Activated naive CD4-positive, alpha-beta T cell treated with anti-CD3 and anti-CD28 coated beads for 36 hours (primary cell): ENCODE measurements at places on chromosomes 2 and 18. TPM values are rescaled to one million over a fixed set of nuclear protein-coding genes. Genes with fewer than 3 reads are reported as not detected.

GRCh38 chr2:204354442-204354856 lies 190.8 kb upstream of the PARD3B start:
- peaks cover 13% of the 10 kb centered on the region for H3K27me3 ChIP-seq
- no peak for DNase-seq
- no peaks in the 10 kb centered on the region for H3K4me1 ChIP-seq
- no peak overlapping the region for H3K4me3 ChIP-seq
- H3K36me3 ChIP-seq = no peaks in the 10 kb centered on the region

GRCh38 chr18:64031411-64031810 lies 61.5 kb downstream of the SERPINB8 start:
- peaks cover 2% of the 10 kb centered on the region for H3K4me1 ChIP-seq
- H3K36me3 ChIP-seq = no peaks in the 10 kb centered on the region
- no peak overlapping the region for H3K4me3 ChIP-seq

- no peak for DNase-seq
- H3K4me1 ChIP-seq = peaks cover 3% of the 10 kb centered on the region
- H3K27ac ChIP-seq = no peak overlapping the region
- peaks cover 21% of the 10 kb centered on the region for H3K27me3 ChIP-seq
- no peaks in the 10 kb centered on the region for H3K36me3 ChIP-seq
Measured at GRCh38 chr18:8368512-8369217, 240.6 kb upstream of the RAB12 start.

GRCh38 chr2:54652540-54652939 lies 70.9 kb upstream of the EML6 start:
- H3K27ac ChIP-seq = no peak overlapping the region
- no peak overlapping the region for H3K4me3 ChIP-seq
- no peak for DNase-seq
- H3K36me3 ChIP-seq = peaks cover 42% of the 10 kb centered on the region

DNA sequence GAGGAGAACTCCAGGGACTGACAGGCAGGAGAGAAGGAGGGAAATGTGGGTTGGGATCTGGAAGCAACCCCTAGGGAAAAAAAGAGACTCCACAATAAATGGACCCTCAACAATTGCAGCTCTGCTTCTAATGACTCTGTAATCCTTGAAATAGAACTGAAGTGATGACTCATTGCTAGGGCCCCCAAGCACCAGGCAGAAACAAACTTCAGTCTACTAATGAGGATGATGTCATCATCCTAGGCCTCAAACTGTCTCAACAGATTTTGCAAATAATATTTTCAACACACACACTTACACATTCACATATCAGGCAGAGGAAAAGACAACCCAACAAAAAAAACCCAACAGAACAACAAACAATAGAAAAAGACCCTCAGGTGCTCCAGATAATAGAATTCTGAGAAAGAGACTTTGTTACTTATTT lies 143.3 kb downstream of the HDAC4 start:
- no peaks in the 10 kb centered on the region for H3K27me3 ChIP-seq
- DNase-seq = peak; percentile 53
- peaks cover 4% of the 10 kb centered on the region for H3K36me3 ChIP-seq
- H3K27ac ChIP-seq = peak overlapping the region; percentile 85

DNA sequence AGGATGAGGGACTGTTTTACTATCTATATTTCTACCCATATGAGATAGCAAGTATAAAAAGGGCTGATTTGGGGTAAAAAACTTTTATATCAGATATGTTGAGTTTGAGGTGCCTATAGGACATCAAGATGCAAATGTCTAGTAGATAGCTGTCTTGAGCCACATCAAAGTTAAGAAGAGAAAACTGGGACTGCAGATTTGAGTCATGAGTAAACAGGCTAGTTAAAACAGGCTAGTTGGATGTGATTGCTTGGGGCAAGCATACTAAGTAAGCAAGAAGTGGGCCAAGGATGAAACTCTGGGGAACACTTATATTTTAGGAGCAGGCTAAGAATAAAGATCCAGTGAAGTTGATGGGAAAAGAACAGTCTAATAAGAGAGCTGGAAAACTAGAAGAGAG lies 2.8 kb upstream of the SCRN3 start:
- peaks cover 21% of the 10 kb centered on the region for H3K36me3 ChIP-seq
- H3K4me1 ChIP-seq = peaks cover 46% of the 10 kb centered on the region
- no peak overlapping the region for H3K27ac ChIP-seq
- no peaks in the 10 kb centered on the region for H3K27me3 ChIP-seq
- DNase-seq = no peak

DNA sequence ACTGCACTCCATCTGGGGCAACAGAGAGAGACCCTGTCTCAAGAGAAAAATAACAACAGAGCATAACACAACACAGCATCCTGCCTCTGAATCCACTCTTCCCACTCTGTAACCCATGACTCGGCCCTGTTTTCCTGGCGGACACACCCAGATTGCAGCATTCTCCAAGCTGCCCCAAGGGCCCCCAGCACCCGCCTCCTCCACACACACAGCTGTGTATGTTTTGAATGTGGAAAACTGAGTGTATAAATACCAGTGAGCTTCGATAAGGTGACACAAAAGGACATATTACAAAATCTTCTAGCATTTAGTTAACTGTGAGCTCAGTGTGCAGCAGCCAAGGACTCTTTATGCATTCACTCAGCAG lies 13.0 kb downstream of the IMPA2 start:
- H3K4me1 ChIP-seq = peaks cover 8% of the 10 kb centered on the region
- H3K36me3 ChIP-seq = no peaks in the 10 kb centered on the region
- no peak overlapping the region for H3K4me3 ChIP-seq
- no peaks in the 10 kb centered on the region for H3K27me3 ChIP-seq

- no peaks in the 10 kb centered on the region for H3K36me3 ChIP-seq
- peaks cover 15% of the 10 kb centered on the region for H3K4me1 ChIP-seq
- no peak overlapping the region for H3K4me3 ChIP-seq
- no peak overlapping the region for H3K27ac ChIP-seq
Measured at GRCh38 chr2:195613922-195614321, 43.1 kb upstream of the SLC39A10 start.

DNA sequence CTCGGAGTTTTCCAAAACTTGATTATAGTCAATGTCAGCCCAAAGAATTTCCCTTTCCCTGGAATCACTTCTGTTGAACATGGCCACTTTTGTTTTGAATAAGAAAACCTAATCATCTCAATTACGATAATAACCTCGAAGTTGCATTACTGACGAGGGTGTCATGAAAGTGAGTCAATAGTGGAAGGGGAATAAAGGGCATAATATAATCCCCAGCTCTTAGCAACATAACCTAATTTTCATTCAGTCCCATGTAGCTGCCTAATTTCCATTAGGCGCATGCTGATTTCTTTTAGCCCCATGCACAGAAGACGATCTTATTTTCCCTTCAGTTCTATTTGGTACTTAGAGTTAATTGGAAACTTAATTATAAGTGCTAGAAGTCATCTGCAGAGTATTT lies 51.1 kb upstream of the RAPH1 start:
- H3K27me3 ChIP-seq = no peaks in the 10 kb centered on the region
- DNase-seq = no peak
- no peaks in the 10 kb centered on the region for H3K36me3 ChIP-seq

GRCh38 chr18:53101536-53102105 lies 761.6 kb downstream of the DCC start:
- H3K4me1 ChIP-seq = no peaks in the 10 kb centered on the region
- no peaks in the 10 kb centered on the region for H3K36me3 ChIP-seq
- DNase-seq = no peak
- H3K27me3 ChIP-seq = no peaks in the 10 kb centered on the region

DNA sequence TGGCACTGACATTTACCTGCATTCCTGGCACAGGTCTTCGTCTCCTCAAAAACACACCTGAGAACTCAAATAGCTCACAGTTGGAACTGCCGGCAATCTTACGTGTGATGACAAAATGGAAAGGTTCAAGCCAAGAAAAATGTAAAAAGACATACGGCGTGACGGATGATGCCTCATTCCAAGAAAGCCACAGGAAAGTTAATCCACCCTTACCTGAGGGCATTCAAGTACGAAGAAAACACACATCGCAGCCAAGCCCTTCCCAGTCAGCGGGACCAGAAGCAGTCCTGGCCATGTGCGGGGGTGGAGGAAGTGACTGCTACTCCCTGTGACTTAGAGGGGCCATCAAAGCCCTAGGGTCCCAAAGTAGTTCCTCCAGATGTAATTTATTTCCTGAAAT lies 986.3 kb upstream of the CELF4 start:
- no peaks in the 10 kb centered on the region for H3K36me3 ChIP-seq
- no peak for DNase-seq
- no peak overlapping the region for H3K4me3 ChIP-seq
- H3K4me1 ChIP-seq = no peaks in the 10 kb centered on the region
- no peak overlapping the region for H3K27ac ChIP-seq

GRCh38 chr2:869357-869871 lies 81.2 kb upstream of the SNTG2 start:
- H3K27me3 ChIP-seq = peaks cover 11% of the 10 kb centered on the region
- H3K36me3 ChIP-seq = no peaks in the 10 kb centered on the region
- H3K4me1 ChIP-seq = no peaks in the 10 kb centered on the region
- H3K4me3 ChIP-seq = no peak overlapping the region

DNA sequence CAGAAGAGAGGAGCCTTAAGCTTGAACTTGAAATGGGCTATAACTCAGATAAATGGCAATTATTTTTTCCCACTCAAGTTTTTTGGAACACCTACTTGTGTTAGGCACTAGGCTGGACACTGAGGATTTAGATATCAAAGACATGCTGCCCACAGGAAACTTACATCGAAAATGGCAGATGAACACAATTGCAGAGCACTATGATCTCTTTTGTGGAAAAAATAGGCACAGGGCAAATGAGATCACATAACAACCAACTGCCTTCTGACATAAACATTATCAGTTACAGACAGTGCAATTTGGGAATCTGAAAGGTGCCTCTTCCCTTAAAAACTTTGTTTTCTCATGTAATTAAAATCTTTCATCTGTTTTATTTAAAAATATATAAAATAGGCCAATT lies 3.8 kb upstream of the IRS1 start:
- H3K4me3 ChIP-seq = no peak overlapping the region
- H3K36me3 ChIP-seq = no peaks in the 10 kb centered on the region
- peaks cover 17% of the 10 kb centered on the region for H3K4me1 ChIP-seq
- DNase-seq = no peak

DNA sequence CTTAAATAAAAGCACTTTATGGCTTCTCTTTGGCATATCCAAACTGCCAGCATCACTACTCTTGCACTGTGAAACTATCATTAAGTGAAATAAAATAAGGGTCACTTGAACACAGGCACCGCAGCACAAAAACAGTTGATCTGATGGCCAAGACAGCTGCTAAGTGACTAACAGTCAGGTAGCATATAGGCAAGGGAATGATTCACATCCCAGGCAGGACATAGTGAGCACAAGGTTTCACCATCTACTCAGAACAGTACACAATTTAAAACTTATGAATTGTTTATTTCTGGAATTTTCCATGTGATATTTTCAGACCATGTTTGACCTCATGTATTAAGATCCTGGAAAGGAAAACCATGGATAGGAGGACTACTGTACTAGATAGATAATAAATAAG lies 214.2 kb downstream of the MREG start:
- H3K27ac ChIP-seq = no peak overlapping the region
- H3K4me3 ChIP-seq = no peak overlapping the region
- no peaks in the 10 kb centered on the region for H3K36me3 ChIP-seq
- H3K4me1 ChIP-seq = no peaks in the 10 kb centered on the region

GRCh38 chr2:238996331-238997136 lies 148.6 kb downstream of the TWIST2 start:
- H3K27me3 ChIP-seq = peaks cover 2% of the 10 kb centered on the region
- no peak for DNase-seq
- H3K4me3 ChIP-seq = no peak overlapping the region
- H3K36me3 ChIP-seq = no peaks in the 10 kb centered on the region
- no peaks in the 10 kb centered on the region for H3K4me1 ChIP-seq

The POTEC gene
- total RNA-seq = not detected

The ALK gene
- total RNA-seq = not detected

The ALLC gene
- total RNA-seq = not detected

The ATIC gene
- 305 TPM for total RNA-seq

The EFHD1 gene
- total RNA-seq = 2.0 TPM

The SPP2 gene
- total RNA-seq = not detected

The SP140 gene
- 95.1 TPM for total RNA-seq
